ENCODE measurements at places on chromosomes 13 and 19.
A peak's percentile ranks its signal among the peaks of the same experiment; 100 is the strongest.

- DNase-seq = no peak
Measured at GRCh38 chr13:92938486-92939020, 288.1 kb upstream of the GPC6 start.

DNA sequence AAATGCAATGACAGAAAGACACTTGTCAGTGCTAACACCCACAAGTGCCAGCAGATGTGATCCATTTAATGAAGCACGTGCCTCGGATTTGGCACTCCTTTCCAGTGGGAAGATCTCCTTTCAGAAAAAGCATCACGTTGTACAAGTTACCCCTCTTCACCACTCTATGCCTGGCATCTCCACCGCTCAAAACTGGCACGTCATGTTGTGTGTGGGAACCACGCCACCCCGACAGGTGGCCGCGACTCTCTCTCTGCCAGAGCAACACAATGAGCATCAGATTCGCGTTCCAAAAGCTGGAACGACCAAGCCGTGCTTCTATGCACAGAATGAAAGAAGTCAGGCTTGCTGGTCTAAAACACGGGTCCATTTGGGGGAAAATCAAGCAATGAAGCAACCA, 24.3 kb downstream of the TMTC4 start:
- DNase-seq = no peak

- no peak for DNase-seq
Measured at GRCh38 chr13:113527272-113527958, 36.9 kb upstream of the DCUN1D2 start.

- DNase-seq = peak; percentile 85
Measured at GRCh38 chr19:3968556-3969434, 2.1 kb downstream of the DAPK3 start.

GRCh38 chr13:33252135-33252534, 33.4 kb downstream of the STARD13 start:
- DNase-seq = no peak

- DNase-seq = no peak
Measured at GRCh38 chr13:45781553-45782326, 69.8 kb downstream of the SIAH3 start.

GRCh38 chr13:111359237-111359915, 38.9 kb downstream of the TEX29 start:
- DNase-seq = no peak

GRCh38 chr19:37695144-37695899, 24.2 kb downstream of the ZNF607 start:
- DNase-seq = no peak

GRCh38 chr19:17499648-17500446, 11.6 kb upstream of the PGLS start:
- DNase-seq = no peak
